ENCODE measurements at places on chromosomes 6 and 20.

DNA sequence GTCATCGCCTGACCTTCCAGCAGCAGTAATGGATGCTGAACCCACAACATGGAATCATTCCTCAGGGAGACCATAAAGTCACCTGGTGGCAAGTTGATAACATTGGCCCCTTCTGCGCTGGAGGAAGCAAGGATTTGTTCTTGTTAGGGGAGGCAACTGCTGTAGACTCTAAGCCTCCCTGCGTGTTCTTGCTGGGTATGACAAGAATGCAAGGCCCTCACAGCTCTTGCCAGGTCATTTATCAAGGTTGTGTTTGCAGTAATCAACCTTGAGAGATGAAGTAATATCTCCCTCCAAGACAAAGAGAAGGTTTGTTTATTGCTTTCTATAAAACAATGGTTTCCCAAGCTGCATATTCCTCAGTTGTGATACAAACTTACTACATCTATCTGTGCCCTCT, 80.9 kb downstream of the PERP start:
- DNase-seq, result no peak

- DNase-seq, result no peak
Observed at GRCh38 chr20:46559685-46560440, 9.4 kb upstream of the OCSTAMP start.

DNA sequence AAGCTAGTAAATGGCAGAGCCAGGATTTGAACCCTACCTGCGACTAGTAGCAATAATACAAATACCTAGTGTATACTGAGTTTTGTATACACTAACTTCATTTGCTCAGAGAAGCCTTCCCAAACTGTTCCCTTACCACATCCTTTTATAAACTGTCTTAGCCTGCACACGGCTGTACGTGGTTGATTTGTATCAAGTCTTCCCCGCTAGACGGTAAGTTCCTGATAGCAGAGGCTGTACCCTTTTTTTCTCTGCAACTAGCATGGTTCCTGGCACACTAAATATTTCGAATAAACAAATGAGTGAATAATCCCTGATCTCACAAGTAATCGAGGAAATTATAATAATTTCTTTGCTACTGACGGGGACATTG, 636 bp downstream of the RTF2 start:
- DNase-seq, result no peak

DNA sequence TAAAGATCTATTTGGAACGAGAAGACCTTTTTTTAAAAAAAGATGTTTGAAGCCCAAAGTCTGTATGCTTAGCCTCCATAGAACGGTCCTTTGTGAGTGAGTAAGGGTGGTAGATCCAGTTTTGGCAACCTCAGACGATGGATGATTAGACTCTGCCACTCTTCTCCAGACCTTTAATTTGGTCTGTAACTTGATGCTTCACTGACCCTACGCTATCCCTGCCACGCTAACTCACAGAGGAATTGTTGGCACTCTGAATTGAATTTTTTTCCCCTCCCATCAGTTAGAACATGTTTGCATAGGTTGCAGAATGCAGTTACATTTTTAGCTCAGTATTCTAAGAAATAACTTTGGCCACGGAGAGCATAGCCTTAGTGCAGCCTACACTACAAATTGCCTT, 15.8 kb upstream of the DEK start:
- DNase-seq, result no peak

- no peak for DNase-seq
Observed at GRCh38 chr6:166344240-166344639, 1.9 kb upstream of the SFT2D1 start.

GRCh38 chr6:77371748-77372147, 91.5 kb downstream of the HTR1B start:
- DNase-seq, result no peak

DNA sequence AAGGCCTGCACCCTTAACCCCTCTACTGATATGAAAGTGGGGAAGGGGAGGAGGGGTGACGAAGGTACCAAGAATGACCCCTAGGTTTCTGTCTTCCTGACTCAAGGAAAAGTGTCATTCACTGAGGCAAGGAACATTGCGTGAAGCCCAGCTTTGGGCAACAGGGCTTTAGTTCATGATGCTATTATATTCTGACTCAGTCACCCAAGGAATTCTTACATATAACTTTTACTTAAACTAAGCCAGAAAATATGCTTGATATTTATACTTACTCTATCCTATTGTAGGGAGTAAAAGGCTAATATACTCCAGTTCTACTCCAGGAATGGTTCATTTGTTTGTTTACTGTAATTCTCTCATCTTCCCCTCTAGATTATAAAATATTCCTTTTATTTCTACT, 60.5 kb downstream of the DOP1A start:
- DNase-seq, result no peak

DNA sequence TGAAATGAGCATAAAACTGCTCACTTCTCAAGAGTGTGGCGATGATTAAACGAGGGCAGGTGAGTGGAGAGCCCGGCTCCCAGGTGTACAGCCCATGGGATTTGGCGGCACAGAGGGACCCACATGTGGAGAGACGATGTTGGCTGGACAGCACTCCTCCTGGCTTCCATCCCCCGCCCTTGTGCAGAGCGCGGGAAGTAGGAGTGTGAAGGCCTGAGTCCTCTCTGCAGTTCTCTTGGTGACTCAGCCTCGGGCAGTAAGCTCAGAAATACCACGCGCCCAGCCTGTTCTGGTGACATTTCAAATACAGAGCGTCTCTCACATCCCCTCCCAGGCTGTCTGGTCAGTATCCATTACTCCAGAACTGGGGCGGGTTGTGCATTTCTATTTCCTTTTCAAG, 94.2 kb upstream of the SRSF6 start:
- DNase-seq, result no peak

DNA sequence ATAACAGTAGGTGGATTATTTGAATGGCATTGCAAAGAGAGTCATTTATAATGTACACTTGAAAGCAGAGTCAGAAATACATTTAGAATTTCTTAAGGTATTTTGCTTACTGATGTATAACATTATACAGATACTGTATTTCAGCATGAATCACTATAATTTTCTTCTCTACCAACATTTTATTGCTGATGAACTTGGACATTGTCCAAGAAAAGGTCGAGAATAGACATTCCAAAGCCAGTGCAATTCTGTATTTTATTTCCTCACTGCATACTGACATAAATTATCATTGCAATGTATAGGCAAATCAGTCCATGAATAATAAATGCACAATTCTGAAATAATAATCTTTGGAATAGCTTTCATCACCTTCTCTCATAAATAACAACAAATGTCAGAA, 1420.0 kb upstream of the EYS start:
- DNase-seq, result no peak

- DNase-seq, result peak; percentile 32
Observed at GRCh38 chr20:2086980-2087377, 14.6 kb upstream of the STK35 start.

- no peak for DNase-seq
Observed at GRCh38 chr6:27679964-27680694, 207.2 kb upstream of the ZNF184 start.

DNA sequence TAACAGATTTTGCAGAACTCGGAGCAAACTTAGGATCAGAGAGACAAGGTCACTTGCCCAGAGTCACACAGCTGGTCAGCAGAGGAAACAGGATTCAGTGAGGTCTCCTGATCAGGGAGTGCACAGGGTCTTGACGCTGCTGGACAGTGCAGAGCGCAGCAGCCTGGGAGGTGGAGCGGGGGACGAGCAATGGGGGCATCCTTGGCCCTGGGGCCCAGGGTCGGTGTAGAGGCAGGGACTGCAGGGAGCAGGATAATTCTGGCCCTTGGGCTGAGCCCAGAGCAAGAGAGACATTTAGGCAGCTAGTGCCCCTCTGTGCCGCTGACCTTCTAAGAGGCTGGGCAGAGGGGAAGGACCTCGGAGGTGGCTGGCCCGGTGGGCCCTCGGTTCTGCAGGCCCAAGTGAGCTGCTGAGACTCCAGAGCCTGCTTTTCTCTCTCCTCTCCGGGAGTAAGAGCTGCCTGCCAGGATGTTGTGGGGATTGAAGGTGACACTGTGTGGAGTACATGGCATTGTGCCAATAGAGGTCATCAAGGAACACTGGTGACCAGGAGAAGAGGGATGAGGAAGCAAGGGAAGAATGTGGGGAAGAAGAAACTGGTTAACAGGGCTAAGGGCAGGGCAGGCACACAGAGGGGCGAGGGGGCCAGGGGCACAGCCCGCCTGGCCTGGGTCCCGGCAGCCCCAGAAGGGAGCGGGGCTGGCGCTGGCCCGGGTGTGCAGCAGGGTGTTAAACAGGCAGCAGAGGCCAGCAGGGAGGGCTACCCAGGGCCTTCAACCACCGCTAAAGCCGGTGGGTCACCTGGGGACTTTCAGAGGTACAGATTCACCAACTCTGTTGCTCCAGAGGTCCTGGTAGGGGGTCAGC, 122.0 kb downstream of the AGPAT4 start:
- DNase-seq, result no peak

DNA sequence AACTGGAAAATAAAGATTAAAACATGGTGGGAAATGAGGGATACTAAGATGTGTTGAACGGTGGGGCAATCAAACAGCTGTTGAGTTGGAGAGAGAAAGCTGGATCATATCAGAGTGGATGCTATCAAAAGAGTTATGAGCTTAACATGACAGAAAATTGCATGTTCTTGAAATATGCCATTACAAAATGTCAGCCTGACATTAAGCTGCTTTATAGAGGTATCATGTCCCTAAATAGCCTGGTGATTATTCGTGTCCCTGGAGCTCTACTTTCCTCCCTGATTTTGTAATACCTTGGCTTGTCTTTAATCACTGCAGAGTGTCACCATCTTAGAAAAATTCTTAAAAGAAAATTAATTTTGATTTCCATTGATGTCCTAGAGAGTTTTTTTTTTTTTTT, 223.1 kb downstream of the PHF3 start:
- DNase-seq, result no peak

DNA sequence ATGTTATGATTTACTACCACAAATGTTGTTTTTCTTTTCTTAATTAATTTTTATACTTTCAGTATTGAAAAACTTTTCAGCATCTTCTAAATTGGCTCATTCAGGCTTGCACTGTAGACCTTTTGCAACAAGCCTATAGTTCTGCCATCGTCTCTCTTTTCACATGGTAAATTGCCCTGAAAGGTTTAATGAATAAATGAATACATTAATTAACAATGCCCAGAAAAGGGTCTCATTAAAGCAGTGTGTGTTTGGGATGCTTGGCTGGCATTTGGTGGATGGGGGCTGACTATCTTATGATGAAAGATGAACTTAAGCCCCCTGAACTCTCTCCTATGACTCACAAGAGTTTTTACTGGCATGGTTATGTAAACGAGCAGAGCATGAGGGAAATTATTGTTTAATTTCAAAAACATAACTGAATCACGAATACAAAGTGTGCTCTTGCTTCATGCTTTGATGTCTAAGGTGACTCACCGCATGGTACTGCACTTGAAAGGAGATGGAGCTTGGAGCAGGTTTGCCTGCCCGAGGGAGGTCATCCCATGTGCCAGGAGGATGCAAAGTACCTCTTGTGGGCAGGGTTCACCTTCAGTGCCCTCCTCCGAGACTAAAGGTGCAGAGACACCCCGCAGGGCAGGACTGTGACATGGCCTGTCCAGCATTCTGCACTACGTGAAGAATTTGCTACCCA, 13.8 kb upstream of the PCK1 start:
- no peak for DNase-seq

- DNase-seq, result no peak
Observed at GRCh38 chr20:52992632-52993031, 20.5 kb downstream of the TSHZ2 start.

- DNase-seq, result no peak
Observed at GRCh38 chr6:6891125-6891721, 216.5 kb upstream of the RREB1 start.

DNA sequence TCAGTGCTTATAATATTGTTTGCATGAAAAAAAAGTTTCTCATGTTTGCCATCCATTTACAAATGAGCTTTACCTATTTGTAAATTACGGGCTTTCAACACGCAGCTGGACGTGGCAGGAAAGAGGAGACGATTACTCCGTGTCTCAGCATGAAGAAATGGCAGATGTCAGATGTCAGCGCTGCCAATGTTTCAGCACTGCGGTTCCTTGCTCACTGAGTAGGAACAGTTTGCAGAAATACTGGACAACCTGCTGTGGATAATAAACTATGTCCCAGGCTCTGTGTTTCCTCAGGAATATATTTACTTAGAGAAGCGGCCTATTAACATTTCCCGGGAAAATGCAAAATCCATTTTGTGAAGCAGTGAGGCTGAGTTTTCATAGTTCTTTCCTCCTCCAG, 22.7 kb downstream of the RAMACL start:
- no peak for DNase-seq

DNA sequence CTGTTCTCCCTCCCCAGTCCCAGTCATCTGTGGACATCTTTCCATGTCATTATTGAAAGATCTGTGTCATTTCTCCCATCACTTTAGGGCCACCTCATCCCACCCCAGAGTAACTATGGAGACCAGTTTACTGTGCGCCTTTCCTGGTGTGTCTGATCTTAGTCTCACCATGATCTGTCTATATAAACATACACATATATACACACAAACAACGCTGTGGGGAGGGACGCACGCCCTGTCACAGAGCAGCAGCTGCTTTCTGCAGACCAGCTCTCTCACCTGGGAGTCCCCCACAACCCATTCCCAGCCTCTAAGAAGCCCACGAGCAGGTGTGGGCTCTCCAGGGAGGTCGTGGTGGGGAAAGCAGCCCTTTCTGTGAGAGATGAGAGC, 68.1 kb upstream of the TOX2 start:
- DNase-seq, result no peak
